ENCODE measurements at places on chromosomes 5 and 9.

DNA sequence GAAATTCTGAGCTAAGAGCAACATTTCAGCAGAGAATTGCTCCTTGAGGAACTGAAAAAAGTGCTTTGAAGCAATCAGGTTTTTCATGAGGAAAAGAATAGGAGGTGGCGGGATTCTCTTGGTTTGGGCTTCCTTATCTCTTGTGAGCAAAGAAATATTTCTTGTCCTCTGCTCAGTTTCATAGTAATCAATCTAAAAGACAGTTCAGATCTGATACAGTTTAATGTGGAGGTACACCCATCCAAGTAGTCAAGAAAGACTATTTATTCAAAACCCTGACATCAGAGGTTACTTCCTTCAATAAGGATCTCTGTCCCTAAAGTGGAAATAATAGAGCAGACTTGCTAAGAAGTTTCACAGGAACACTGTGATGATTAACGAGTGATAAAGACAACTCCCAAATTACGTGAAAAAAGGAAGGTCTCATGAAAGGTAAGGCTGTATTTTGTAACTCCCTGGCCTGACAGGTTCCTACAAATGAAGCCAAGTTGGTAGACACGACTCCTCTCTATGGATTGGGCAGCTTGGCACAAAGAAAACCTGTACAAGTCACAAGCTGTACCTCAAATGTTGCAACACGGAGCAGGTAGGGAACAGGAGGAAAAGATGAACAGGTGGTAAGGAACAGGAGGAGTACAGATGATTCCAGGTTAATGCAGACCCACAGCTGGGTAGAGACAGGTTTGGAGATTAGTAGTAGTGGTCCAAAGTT, 94.1 kb downstream of the SUSD1 start:
- no peak for DNase-seq

DNA sequence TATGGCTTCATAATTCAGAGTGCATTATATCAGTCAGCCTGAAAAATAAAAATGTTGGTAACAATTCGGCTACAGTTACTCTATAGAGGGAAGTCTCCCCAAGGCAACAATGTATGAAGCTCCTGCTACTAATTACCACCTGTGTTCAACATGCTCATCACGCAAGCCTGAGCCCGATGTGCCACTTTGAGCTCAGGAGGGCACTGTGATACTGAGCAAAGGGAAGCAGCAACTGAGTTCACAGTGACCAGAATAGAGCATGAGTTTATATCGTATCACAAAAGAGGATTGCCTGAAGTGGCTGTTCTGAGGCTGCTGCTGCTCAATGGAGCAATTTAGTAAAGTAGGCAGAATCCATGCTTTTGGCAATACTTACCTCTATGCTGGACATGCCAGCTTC, 202.0 kb upstream of the HAPLN1 start:
- no peak for DNase-seq

- DNase-seq: no peak
Observed at GRCh38 chr5:122723606-122724352, 51.1 kb upstream of the SNX2 start.

DNA sequence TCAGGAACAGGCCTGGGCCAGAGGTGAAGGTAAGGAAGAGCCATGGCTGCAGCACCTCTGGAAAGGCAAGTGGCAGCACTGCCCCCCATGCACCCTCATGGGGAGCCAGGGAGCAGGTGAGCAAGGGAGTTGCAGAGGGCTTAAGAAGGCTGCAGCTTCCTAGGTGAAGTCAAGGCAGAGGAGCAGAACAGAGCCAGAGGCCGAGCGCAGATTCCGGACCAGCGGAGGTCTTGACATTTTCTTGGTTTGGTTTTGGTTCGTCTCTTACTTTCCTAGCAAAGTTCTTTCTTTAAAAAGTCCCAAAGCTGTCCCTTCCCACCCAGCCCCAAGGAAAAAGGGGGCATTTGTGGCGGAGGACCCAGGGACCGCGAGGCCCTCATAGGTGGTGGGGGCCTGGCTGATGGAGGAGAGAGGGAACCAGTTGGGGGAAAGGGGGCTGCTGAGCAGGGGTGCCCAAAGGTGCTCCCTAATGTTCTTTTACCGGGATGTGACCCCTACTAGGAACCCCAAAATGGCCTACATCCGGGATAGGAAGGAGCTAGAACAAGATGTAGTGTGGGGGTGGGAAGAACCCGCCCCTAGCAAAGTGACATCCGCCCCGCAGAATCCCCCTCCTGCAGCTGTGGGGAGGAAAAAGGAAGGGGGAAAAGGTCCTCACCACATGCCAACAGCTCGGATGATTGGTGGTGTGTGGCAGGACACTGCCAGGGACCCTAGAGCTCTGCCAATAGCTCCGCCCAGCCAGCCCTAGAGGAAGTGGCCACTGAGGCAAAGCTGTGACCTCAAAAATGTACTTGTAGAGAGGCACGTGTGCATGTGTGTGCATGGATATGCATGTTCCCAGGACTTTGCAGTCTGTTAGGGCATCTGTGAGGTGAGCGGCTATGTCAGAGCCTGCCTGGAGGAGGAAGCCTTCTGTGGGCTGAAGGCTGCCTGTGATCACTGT, 914 bp upstream of the CD72 start:
- DNase-seq: no peak

DNA sequence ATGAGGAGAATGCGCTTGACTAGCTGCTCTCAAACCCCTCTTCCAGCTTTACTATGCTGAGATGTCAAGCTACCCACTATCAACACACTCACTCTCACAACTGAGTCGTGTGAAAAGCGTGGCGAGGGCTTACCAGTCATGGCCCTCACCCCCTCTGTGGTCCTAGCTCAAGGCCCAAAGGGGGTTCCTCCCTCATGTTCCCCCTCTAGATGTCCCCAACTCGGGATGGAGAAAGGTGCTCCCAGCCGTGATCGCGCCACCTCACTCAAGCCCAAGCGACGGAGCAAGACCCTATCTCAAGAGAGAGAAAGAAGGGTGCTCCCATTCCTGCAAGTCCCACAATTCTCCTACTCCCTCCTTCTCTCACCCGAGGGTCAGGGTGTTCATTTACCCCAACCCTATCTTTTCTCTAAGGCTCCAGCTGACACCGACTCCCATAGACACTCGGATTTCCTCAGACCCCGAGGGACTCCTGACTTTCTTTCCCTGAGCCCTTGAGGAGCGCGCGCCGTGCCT, 559 bp downstream of the SLC38A9 start:
- no peak for DNase-seq

DNA sequence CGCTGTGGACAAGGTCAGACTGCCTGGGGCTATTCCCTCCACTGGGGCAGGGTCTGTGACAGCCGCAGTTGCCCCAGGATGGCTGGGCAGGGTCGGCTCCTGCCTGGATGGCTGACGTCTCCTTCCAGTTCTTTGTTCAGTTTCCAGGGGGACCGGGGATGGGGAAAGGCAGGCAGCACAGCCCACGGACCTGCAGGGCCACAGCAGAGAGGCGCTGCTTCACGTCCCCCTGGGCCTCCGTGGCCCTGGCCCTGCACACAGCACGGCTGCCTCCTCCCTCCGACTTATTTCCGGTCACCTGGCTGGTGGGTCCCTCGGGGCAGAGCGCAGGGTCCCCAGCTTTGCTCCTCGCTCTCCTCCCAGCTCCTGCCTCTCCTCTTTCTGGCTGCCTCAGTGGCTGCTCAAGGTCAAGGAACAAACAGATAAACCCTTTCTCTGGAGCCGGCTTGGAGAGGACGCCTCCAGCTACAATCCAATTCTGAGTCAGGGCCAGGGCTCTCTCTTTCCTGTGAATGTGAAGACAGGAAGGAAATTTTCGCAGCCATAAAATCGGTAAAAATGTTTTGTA, 169.7 kb downstream of the C9orf50 start:
- no peak for DNase-seq

GRCh38 chr5:395156-395920, 47.6 kb upstream of the EXOC3 start:
- DNase-seq: no peak

GRCh38 chr5:164091836-164092235, 586.4 kb downstream of the MAT2B start:
- DNase-seq: no peak

- no peak for DNase-seq
Observed at GRCh38 chr5:124996023-124996763, 249.8 kb upstream of the ZNF608 start.

- DNase-seq: no peak
Observed at GRCh38 chr5:14614490-14614889, 32.9 kb downstream of the OTULINL start.

GRCh38 chr5:155250596-155250995, 237.0 kb downstream of the KIF4B start:
- DNase-seq: peak; percentile 57

DNA sequence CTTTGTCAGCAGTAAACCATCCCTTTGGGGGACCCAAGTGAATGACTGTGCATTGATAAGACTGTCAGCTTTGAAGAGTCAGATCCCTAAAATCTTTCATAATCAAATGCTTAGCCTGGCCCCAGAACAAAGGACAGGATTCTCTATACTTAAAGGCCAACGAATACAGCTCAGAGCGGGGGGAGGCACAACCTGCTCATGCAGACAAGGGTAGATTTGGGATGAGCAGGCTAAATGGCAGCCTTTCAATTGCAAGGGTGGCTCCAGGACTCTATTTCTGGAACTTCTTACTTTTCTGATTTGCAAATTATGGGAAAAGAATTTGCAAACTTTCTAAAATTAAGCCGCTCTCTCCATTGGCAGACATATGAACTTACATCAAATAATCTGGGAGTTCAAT, 66.4 kb downstream of the ELL2 start:
- DNase-seq: no peak

- no peak for DNase-seq
Observed at GRCh38 chr5:163222982-163223381, 214.4 kb upstream of the CCNG1 start.

GRCh38 chr9:5402217-5402616, 35.5 kb downstream of the PLGRKT start:
- DNase-seq: no peak

GRCh38 chr9:34891386-34891785, 66.7 kb upstream of the PHF24 start:
- no peak for DNase-seq

DNA sequence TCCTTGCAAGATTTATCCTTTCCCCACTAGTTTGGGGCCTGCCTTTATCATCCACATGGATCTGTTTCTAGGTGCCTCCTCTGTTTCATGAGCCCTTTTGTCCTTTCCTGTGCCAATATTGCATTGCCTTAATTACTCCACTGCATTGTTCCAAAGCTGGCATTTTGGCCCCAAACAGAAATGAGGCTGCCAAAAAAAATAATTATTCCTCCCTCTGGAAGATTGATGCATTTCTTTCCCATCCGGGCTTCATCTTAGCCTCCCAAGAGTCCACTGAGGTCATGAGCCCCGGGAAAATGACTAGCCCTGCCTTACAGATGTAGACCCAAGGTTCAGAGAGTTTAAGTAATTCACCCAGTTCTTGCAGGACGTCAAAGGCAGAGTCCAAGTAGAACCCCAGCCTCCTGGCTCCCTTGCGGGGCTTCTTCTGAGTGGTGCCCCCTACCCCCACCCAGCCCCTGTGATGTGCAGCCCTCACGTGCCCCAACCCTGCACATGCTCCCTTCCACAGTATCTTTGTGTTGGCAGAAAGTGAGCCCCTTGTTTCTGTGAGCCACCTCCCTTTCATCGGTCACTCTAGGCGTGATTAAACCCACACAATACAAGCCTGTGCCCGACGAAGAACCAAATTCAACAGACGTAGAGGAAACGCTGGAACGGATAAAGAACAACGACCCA, 62.1 kb downstream of the TMOD1 start:
- no peak for DNase-seq

GRCh38 chr5:108543486-108543885, 161.6 kb upstream of the FBXL17 start:
- no peak for DNase-seq

- DNase-seq: peak; percentile 81
Observed at GRCh38 chr5:179284751-179285631, 60.3 kb downstream of the ADAMTS2 start.

DNA sequence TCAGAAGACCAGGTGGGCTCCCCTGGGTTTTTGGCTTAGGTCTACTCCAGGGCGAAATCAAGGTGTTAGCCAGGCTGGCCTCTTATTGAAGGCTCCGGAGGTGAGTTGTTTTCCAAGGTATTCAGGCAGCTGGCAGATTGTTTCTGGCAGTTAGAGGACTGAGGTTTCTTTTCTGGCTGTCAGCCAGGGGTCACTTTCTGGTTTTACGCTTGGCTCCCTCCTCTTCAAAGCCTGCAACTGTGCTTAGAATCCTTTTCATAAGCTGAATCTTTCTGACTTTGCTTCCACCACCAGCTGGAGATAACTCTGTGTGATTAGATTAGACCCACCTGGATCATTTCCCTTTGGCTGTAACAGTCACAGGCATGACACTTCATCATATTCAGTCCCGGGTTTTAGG, 24.6 kb downstream of the RFK start:
- peak; percentile 19 for DNase-seq

- no peak for DNase-seq
Observed at GRCh38 chr5:140106101-140106500, 7.8 kb upstream of the PURA start.

GRCh38 chr9:109996936-109997580, 210.9 kb downstream of the C9orf152 start:
- DNase-seq: no peak

GRCh38 chr9:75910731-75911130, 20.3 kb downstream of the PCSK5 start:
- DNase-seq: no peak

- no peak for DNase-seq
Observed at GRCh38 chr5:108637134-108637533, 110.6 kb upstream of the FER start.

DNA sequence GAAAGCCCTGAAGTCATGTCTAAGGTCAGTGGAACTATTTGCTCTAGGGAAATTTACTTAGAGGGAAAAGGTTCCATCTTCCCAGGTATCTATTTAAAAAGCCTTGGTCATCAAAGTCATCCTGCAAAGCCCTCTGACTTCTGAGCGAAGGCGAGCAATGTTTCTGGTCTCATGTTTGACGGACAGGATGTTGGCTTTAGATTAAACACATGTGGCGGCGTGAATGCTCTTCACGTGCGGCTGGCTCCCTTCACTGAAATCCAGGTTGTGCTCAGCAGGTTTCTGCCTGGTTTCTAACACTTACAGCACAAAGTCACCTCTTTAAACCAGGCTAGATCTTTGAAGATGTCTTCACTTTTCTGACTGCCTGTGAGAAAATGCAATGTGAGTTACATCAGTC, 5.7 kb upstream of the ZBTB34 start:
- no peak for DNase-seq

DNA sequence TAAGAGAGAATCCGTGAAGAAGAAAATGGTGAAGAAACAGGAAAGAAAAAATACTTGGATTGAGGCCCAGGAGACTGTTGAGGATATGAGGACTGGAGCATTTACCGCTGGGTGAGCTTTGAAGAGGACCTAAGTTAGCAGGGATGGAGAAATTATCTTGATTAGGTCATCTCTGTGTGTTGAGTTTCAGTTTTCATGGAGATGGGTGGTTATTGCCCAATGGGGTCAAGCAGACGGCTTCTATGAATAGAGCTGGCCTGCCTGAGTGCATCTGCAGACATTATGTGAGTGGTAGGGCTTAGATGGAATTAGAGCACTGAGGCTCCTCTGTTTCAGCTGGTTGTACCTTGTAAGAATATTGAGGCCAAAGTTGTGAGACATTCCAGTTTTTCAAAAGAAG, 245.4 kb upstream of the FBXL7 start:
- DNase-seq: no peak

- DNase-seq: peak; percentile 59
Observed at GRCh38 chr5:176870110-176870591, 29.0 kb downstream of the HK3 start.

GRCh38 chr5:176987583-176987982, 19.0 kb downstream of the UIMC1 start:
- DNase-seq: no peak
